ENCODE measurements at places on chromosomes 1 and 21. TPM values are rescaled to one million over a fixed set of nuclear protein-coding genes. Genes with fewer than 3 reads are reported as not detected.

- no peak for DNase-seq
Observed at GRCh38 chr1:13754510-13755103, 54.6 kb downstream of the PRDM2 start.

DNA sequence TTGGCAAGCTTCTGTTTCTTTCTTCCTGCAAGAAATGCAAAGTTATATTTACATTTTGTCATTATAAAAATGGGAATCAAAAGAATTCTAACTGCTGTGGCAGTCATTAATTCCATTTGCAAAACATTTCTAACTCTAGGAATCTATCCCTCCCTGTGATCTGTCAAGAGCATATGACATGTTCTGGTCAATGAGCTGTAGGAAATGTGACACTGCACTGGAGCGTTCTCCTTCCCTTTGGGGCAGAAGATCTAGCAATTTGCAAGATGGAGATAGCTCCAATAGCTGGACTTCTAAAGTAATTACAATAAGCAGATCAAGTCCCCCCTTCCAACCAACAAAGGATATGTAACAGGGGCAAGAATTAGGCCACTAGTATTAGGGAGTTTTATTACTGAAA, 6.3 kb downstream of the TOMM20 start:
- no peak for DNase-seq

DNA sequence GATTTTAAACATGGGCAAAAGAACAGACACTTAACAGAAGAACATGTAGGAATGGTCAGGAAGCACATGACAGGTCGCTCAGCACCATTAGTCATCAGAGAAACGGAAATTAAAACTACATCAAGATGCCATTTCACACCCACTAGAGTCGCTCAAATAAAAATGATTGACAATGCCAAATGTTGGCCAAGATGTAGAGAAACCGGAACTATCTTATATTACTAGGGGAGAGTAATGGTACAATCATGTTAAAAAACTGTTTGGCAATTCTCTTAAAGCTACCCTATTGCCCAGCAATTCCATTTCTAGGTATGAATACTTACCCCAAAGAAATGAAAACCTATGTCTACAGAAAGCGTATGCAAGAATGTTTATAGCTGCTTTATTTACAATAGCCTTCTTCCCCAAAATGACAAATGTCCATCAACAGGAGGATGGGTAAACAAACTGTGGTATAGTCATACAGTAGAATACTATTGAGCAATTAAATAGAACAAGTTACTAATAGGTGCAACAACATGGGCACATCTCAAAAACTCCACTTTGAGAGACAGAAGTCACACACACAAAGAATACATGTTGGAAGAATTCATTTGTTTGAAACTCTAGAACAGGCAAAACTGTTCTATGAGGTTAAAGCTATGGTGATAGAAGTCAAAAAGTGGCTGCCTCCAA, 92.8 kb downstream of the ETS2 start:
- DNase-seq = no peak

ZYG11A gene
- not detected for total RNA-seq
